Tibial nerve (tissue), 4 donors: ENCODE measurements at places on chromosomes 6 and 20. TPM values are rescaled to one million over a fixed set of nuclear protein-coding genes. Genes with fewer than 3 reads are reported as not detected.

GRCh38 chr6:12024699-12025434 is 12.8 kb downstream of the HIVEP1 start:
- no peaks in the 10 kb centered on the region for H3K36me3 ChIP-seq
- no peak overlapping the region for H3K4me3 ChIP-seq
- DNase-seq, result no peak
- H3K27me3 ChIP-seq, result no peaks in the 10 kb centered on the region
- H3K27ac ChIP-seq, result no peak overlapping the region

- H3K27me3 ChIP-seq, result no peaks in the 10 kb centered on the region
- no peaks in the 10 kb centered on the region for H3K4me1 ChIP-seq
- no peaks in the 10 kb centered on the region for H3K36me3 ChIP-seq
- peak overlapping the region; percentile 55 for H3K27ac ChIP-seq
- H3K4me3 ChIP-seq, result peak overlapping the region; percentile 94
Observed at GRCh38 chr6:89350281-89350966, 2.1 kb downstream of the UBE2J1 start.

GRCh38 chr20:17856837-17857605 is 111.6 kb downstream of the SNX5 start:
- no peaks in the 10 kb centered on the region for H3K27me3 ChIP-seq
- no peaks in the 10 kb centered on the region for H3K36me3 ChIP-seq
- H3K27ac ChIP-seq, result no peak overlapping the region
- no peak for DNase-seq

DNA sequence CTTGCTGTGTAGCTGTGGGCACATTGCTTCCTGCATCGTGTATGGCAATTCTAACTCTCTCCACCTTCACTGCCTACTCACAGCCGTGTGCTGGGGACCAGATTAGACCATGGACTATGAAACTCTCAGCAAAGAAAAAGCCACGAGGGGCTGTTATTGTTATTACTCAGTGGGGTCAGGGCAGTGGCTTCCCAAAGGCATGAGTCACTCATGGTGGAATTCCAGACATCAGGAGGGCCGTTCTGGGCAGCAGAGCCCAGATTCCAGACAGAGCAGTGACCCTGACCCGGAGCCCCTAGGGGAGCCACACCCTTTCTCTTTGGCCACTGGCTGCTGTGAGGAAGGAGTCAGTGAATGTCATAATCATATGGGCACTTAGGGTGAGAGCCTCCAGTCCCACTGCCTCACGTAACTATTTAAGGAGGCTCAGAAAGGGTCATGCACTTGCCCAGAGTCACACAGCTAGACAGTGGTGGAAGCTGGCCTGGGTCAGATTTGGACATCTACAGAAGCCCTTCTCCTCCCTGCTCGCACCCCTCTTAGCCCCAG is 22.2 kb upstream of the CCN5 start:
- H3K27me3 ChIP-seq, result no peaks in the 10 kb centered on the region
- peaks cover 28% of the 10 kb centered on the region for H3K4me1 ChIP-seq
- peak; percentile 88 for DNase-seq
- H3K36me3 ChIP-seq, result no peaks in the 10 kb centered on the region
- no peak overlapping the region for H3K4me3 ChIP-seq
- H3K27ac ChIP-seq, result peak overlapping the region; percentile 77

DNA sequence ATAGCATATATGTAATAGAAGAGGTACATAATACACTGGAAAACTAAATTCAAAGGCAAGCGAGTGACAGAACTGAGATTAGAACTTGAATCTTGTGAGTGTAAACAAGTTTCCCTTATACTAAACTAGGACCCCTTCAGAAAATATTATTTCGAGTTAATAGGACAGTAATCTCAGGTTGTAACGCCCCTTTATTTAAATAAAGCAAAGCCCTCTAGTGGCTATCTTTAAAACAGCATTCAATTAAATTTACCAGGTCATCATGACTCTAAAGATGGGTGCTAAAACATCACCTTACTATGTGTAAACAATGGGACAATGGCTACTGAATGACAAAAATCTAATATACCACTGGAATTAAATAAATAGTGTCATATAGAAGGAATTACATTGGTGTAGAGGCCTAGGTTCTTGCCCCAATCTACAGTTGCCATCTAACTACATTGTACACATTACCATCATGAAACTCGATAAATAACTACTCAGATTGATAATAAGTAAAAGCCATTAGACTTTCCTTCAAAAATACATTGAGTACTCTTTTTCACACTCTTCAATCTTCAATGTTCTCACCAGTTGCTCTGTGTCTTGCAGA is 255.4 kb upstream of the IRAK1BP1 start:
- no peak for DNase-seq
- H3K4me3 ChIP-seq, result no peak overlapping the region
- H3K4me1 ChIP-seq, result no peaks in the 10 kb centered on the region
- H3K27me3 ChIP-seq, result no peaks in the 10 kb centered on the region

DNA sequence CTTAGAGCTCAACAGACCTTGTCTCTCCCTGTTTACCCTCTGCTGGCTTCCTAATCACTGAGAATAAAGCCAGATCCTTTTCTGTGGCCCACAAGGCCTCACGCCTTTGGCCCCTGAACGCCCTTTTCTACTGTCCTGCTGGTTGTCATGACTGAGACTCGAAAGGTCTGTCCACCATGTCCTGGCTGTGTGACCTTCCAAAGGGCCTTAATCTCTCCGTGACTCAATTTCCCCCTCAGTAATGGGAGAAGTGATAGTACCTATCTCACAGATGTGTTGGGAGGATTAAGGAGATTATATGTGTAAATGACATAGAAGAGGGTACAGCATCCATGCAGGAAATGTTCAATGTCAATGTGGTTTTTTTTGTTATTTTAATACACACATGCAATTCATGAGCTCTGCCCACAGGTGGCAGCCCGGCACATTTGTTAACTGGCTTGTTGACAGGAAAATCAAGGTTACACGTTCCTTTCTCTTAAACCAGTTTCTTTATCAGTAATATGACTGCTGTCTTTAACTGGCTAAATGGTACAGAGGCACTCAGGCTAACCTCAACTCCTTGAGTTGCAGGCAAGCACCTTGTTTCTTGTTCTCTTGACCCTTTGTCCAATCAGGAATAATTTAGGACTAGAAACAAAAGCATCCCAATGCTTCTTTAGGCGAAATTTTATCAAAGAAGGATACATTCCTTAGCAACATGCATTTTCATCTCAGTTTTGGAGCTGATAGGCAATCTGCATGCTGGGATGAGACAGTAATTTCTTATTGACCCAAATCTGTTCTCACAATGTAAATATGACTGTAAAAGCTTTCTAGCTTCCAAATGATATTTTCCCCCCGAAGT is 16.6 kb downstream of the SLC22A1 start:
- peak; percentile 57 for DNase-seq
- H3K27me3 ChIP-seq, result no peaks in the 10 kb centered on the region
- no peak overlapping the region for H3K4me3 ChIP-seq
- H3K4me1 ChIP-seq, result peaks cover 15% of the 10 kb centered on the region
- no peak overlapping the region for H3K27ac ChIP-seq
- peaks cover 4% of the 10 kb centered on the region for H3K36me3 ChIP-seq

DNA sequence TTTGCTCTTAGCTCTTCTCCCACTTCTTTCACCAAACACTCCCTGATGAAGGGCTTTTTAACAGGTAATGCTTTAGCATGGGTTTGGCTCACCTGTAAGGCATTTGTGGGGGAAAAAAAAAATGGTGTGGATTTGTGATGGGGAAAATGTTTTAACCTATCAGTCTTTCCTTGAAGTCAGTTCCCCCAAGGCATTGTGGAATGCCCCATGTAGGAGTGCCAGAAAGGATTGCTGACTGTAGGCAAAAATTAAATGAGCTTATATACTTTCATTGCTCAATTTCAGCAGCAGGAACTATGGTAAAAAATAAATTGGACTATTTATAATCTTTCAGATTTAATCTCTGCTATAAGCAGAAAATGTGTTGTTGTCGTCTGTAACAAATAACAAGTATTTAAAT is 10.6 kb upstream of the SASH1 start:
- no peak overlapping the region for H3K4me3 ChIP-seq
- H3K4me1 ChIP-seq, result peaks cover 27% of the 10 kb centered on the region
- no peaks in the 10 kb centered on the region for H3K36me3 ChIP-seq
- no peak for DNase-seq
- no peaks in the 10 kb centered on the region for H3K27me3 ChIP-seq
- no peak overlapping the region for H3K27ac ChIP-seq

DNA sequence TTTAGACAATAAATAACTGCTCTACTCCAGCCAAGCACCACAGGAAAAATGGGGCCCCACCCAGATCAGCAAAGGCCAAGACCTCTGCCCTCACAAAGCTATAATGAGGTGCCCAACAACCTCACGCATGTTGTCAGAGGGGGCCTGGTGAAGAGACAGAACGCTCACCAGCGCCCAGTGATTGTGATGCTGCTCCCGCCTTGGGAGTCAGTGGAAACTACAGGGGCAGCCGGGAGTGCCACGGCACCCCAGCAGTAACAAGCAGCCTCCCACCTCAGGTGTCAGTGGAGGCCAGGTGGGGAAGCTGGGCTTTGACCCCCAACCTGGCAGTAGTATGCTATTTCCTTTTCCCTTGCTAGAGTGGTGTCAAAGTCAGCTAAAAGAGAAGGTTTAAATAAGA is 47.4 kb downstream of the TCP11 start:
- DNase-seq, result no peak
- H3K27ac ChIP-seq, result no peak overlapping the region
- H3K4me1 ChIP-seq, result peaks cover 15% of the 10 kb centered on the region

- no peak overlapping the region for H3K4me3 ChIP-seq
- DNase-seq, result no peak
- H3K4me1 ChIP-seq, result no peaks in the 10 kb centered on the region
Observed at GRCh38 chr6:159513914-159514313, 179.1 kb downstream of the SOD2 start.

- H3K27me3 ChIP-seq, result no peaks in the 10 kb centered on the region
- no peaks in the 10 kb centered on the region for H3K4me1 ChIP-seq
- H3K4me3 ChIP-seq, result no peak overlapping the region
- no peak overlapping the region for H3K27ac ChIP-seq
Observed at GRCh38 chr6:85058806-85059205, 294.4 kb upstream of the TBX18 start.

GRCh38 chr6:145209272-145209671 is 526.0 kb downstream of the EPM2A start:
- no peak overlapping the region for H3K27ac ChIP-seq
- H3K4me3 ChIP-seq, result no peak overlapping the region
- no peaks in the 10 kb centered on the region for H3K36me3 ChIP-seq
- H3K4me1 ChIP-seq, result no peaks in the 10 kb centered on the region
- no peaks in the 10 kb centered on the region for H3K27me3 ChIP-seq

DNA sequence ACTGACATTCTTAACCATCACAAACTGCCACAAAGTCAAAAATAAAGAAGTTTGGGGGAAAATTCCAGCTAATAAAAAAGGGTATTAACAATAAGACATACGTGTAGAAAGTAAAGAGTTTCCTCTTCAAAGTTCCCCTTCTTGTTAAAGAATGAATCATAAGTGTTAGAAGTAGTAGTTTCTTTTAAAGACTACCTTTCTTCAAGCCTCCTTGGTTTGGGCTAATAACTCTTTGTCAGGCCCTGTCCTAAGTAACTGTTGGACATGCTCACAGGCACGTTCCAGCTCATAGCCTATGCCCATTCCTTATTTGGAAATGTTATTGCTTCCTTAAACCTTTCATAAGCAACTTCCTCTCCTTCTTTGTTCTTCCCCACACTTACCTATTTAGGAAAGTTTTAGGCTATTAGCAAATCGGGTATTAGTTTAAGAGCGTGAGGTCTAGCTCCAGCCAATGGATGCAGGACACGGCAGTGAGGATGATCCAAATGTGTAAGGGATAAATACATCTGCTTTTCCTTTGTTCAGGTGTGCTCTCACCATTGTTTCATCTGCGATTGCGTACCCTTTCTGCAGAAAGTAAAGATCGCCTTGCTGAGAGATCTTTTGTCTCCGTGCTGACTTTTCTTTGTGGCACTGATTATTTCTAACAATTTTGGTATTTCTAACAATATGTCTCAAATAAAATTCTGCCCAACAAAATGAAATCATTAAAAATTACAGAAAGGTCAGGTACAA is 64.9 kb downstream of the CHD6 start:
- no peak overlapping the region for H3K27ac ChIP-seq
- no peak overlapping the region for H3K4me3 ChIP-seq
- H3K36me3 ChIP-seq, result no peaks in the 10 kb centered on the region
- H3K27me3 ChIP-seq, result no peaks in the 10 kb centered on the region

DNA sequence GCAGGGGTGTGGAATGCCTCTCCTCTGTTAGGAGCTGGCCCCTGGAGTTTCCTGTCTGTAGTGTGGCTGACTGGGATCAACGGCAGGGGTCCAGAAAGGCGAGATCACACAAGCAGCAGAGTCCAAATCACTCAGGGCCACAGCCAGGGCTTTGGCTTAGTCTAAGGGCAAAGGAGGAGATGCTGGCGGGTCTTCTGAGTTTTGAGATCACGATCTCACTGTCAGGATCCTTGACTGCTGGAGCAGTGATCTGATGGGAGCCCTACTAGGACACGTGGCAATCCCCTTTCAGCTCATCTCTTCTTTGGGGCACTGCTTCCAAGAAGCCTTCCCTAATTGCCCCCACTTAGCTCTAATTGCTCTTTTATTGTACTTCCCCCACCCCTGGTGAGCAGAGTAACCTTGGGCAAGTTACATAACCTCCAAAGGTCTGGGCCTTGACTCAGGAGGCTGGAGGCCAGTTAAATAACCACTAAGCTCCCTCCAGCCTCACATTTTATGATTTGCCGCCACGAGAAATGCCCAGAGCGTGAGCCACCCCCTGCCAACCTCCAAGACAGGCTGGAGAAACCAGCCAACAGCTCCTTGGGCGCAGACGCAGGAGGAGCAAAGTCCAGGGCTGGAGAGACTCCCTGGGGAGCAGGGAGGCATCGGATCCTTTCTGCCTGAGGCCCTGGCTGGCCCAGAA is 12.0 kb downstream of the KCNK5 start:
- no peak overlapping the region for H3K27ac ChIP-seq
- no peak overlapping the region for H3K4me3 ChIP-seq
- H3K27me3 ChIP-seq, result no peaks in the 10 kb centered on the region
- H3K4me1 ChIP-seq, result peaks cover 93% of the 10 kb centered on the region

GRCh38 chr6:89221129-89221528 is 4.0 kb upstream of the GABRR1 start:
- H3K27me3 ChIP-seq, result no peaks in the 10 kb centered on the region
- no peaks in the 10 kb centered on the region for H3K4me1 ChIP-seq
- H3K36me3 ChIP-seq, result no peaks in the 10 kb centered on the region
- no peak for DNase-seq
- no peak overlapping the region for H3K4me3 ChIP-seq

GRCh38 chr6:91438570-91438969 is 851.7 kb upstream of the MAP3K7 start:
- no peaks in the 10 kb centered on the region for H3K27me3 ChIP-seq
- no peak overlapping the region for H3K4me3 ChIP-seq
- no peak overlapping the region for H3K27ac ChIP-seq

DNA sequence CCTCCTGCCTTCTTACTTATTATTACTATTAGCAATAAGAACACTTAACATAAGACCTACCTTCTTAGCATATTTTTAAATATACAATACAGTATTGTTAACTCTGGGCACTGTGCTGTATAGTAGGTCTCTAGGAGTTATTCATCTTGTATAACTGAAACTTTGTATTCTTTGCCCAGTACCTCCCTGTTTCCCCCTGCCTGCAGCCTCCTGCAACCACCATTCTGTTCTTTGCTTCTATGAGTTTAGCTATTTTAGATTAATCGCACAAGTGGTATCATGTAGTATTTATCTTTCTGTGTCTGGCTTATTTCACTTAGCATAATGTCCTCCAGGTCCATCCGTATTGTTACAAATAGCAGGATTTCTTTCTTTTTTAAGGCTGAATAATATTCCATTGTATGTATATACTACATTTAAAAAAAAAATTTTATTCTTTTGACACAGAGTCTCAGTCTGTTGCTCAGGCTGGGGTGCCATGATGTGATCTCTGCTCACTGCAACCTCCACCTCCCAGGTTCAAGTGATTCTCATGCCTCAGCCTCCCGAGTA is 4.4 kb downstream of the C6orf89 start:
- H3K27ac ChIP-seq, result no peak overlapping the region
- H3K4me3 ChIP-seq, result no peak overlapping the region

TTBK1 gene
- not detected for total RNA-seq

CAGE1 gene
- total RNA-seq, result not detected

SRSF12 gene
- 1.7 TPM for total RNA-seq
